Prostate gland (tissue), 2 donors: ENCODE measurements at places on chromosomes 6 and 20.

GRCh38 chr20:62104791-62105345, 17.4 kb upstream of the LSM14B start:
- DNase-seq = peak; percentile 53

- DNase-seq = no peak
Observed at GRCh38 chr6:100614386-100614785, 149.7 kb upstream of the SIM1 start.

GRCh38 chr6:124887872-124888580, 74.2 kb upstream of the RNF217 start:
- DNase-seq = no peak

GRCh38 chr6:9761220-9761619, 653.7 kb downstream of the TFAP2A start:
- DNase-seq = no peak

DNA sequence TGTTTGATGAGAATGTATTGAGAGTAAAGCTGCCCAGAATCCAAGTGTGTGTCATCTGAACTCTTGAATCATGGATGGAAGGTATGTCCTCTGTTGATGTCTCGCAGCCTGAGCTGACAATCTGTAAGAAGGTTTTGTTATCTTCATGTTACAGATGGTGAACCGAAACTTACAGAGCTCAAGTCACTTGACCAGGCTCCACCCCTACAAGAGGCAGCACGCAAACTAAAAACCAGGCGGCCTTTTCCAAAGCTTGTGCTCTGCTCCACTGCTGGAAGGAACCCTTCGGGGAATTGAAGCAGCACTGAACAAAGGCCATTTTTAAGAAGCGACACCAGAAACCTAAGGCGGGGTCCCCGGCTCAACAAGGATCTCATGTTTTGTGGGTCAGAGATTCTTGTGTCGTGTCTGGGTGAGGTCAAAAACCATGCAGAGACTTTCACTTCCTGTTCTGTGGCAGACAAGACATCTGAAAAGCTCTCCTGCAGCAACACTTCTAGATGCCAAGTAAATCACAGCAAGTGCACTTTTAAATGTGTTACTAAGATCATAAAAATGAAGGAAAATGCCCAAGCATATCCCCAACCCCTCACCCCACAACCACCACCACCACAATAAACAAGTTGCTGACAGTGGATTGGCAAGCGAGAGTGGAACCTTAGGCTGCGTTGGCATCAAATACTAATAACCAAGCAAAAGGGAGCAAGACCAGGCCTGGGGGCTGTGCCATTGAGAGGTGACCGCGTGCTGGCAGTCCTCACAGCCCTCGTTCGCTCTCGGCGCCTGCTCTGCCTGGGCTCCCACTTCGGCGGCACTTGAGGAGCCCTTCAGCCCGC, 27.3 kb downstream of the NQO2 start:
- DNase-seq = no peak

- peak; percentile 50 for DNase-seq
Observed at GRCh38 chr6:170269151-170269845, 21.6 kb downstream of the DLL1 start.

- no peak for DNase-seq
Observed at GRCh38 chr20:59780494-59781185, 152.8 kb downstream of the SYCP2 start.

GRCh38 chr6:108157981-108158525, 7.8 kb upstream of the NR2E1 start:
- DNase-seq = no peak

- DNase-seq = no peak
Observed at GRCh38 chr20:4036351-4036750, 21.0 kb upstream of the RNF24 start.
